T-cell (primary cell): ENCODE measurements at places on chromosomes 1 and 21. TPM values are rescaled to one million over a fixed set of nuclear protein-coding genes. Genes with fewer than 3 reads are reported as not detected.

The CSF3R gene
- 0.25 TPM for total RNA-seq

The BMP8B gene
- total RNA-seq = 0.33 TPM

The FCRL5 gene
- 0.76 TPM for total RNA-seq

The CHRM3 gene
- total RNA-seq = 0.23 TPM

The OR2M3 gene
- not detected for total RNA-seq

The PIGV gene
- 10.3 TPM for total RNA-seq

The SGIP1 gene
- not detected for total RNA-seq

The CBS gene
- 3.8 TPM for total RNA-seq

The S100A8 gene
- 3.8 TPM for total RNA-seq

GRCh38 chr21:32626621-32627196 is 14.5 kb upstream of the CFAP298 start:
- DNase-seq = no peak
- H3K4me3 ChIP-seq = no peak overlapping the region
- peaks cover under 1% of the 10 kb centered on the region for H3K27me3 ChIP-seq
- peaks cover 12% of the 10 kb centered on the region for H3K36me3 ChIP-seq

DNA sequence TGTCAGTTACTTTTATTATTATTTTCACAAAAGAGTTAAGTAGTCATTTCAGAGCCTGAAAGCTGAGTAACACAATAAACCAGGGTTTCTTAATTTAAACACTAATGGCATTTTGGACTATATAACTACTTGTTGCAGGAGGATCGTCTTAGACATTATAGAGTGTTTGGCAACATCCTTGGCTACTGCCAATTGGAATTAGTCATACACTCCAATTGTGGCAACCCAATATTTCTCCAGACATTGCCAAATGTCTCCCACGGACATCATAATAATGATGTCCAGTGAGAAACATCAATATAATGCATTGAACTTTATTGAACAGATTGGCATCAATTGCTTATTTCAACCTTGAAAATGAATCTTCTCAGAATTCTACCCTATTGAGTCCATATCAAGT is 441.9 kb upstream of the ADGRL4 start:
- H3K27ac ChIP-seq = no peak overlapping the region
- H3K36me3 ChIP-seq = no peaks in the 10 kb centered on the region
- H3K4me3 ChIP-seq = no peak overlapping the region
- DNase-seq = no peak
- no peaks in the 10 kb centered on the region for H3K27me3 ChIP-seq

- H3K4me1 ChIP-seq = peaks cover 10% of the 10 kb centered on the region
- H3K36me3 ChIP-seq = peaks cover 50% of the 10 kb centered on the region
- DNase-seq = no peak
- H3K4me3 ChIP-seq = no peak overlapping the region
These were observed 13.7 kb downstream of the PTPN22 start for GRCh38 chr1:113857776-113858175.

- H3K36me3 ChIP-seq = no peaks in the 10 kb centered on the region
- H3K27me3 ChIP-seq = no peaks in the 10 kb centered on the region
- H3K4me1 ChIP-seq = peaks cover 66% of the 10 kb centered on the region
- H3K4me3 ChIP-seq = peak overlapping the region; percentile 53
- no peak for DNase-seq
These were observed 4.2 kb downstream of the CD48 start for GRCh38 chr1:160707236-160708064.

GRCh38 chr1:201881617-201882016 is 7.1 kb upstream of the SHISA4 start:
- no peaks in the 10 kb centered on the region for H3K27me3 ChIP-seq
- H3K4me1 ChIP-seq = no peaks in the 10 kb centered on the region
- H3K4me3 ChIP-seq = no peak overlapping the region
- H3K36me3 ChIP-seq = no peaks in the 10 kb centered on the region
- no peak overlapping the region for H3K27ac ChIP-seq

DNA sequence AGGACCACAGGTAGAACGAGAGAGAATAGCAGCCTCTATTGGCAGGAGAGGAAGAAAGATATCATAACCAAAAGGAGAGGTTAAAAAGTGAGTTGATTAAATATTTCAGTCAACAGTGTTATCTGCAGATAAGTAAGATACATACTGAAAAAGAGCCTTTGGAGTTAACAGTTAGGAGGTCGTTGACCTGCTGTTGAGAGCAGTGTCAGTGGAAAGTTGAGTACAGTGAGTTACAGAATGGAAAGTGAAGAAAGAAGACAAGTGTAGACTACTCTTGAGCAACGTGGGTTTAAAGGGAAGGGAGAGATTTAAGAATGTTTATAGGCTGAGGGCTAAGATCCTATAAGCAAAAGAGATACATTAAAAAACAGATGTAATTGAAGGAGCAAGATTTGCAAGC is 30.2 kb downstream of the GNAT2 start:
- no peaks in the 10 kb centered on the region for H3K36me3 ChIP-seq
- DNase-seq = no peak
- no peak overlapping the region for H3K27ac ChIP-seq
- no peaks in the 10 kb centered on the region for H3K27me3 ChIP-seq

DNA sequence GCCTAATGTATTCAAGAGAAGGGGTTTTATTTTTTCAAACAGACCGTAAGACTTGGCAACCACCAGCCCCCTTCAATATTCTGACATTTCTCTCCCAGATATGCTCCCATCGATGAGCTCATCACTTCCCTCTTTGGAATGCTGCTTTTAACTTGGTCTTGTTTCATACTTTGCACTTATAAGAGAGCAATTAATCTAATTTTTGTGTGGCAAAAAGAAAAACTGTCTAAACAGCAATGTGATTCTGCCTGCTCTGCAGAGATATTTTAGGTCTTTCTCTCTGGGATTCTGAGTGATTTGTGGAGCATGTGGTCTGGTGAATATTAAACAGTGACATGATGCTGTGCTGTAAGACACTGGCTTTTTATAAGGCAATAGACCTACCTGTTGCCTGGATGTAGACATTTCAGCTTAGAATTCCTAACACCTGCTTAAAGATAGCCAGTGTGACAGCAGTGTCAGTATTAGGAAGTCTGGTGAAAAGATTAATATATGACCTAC is 284.8 kb downstream of the BACH1 start:
- no peak for DNase-seq
- no peak overlapping the region for H3K27ac ChIP-seq
- no peaks in the 10 kb centered on the region for H3K36me3 ChIP-seq
- no peak overlapping the region for H3K4me3 ChIP-seq
- no peaks in the 10 kb centered on the region for H3K4me1 ChIP-seq

- peak overlapping the region; percentile 66 for H3K27ac ChIP-seq
- H3K36me3 ChIP-seq = no peaks in the 10 kb centered on the region
- H3K27me3 ChIP-seq = no peaks in the 10 kb centered on the region
- H3K4me1 ChIP-seq = peaks cover 33% of the 10 kb centered on the region
- peak; percentile 35 for DNase-seq
- peak overlapping the region; percentile 92 for H3K4me3 ChIP-seq
These were observed 1.1 kb downstream of the AGTRAP start for GRCh38 chr1:11736746-11737639.

- no peak overlapping the region for H3K27ac ChIP-seq
- no peaks in the 10 kb centered on the region for H3K27me3 ChIP-seq
- H3K36me3 ChIP-seq = no peaks in the 10 kb centered on the region
- H3K4me3 ChIP-seq = no peak overlapping the region
- no peak for DNase-seq
These were observed 22.9 kb downstream of the SYT11 start for GRCh38 chr1:155882235-155882634.

DNA sequence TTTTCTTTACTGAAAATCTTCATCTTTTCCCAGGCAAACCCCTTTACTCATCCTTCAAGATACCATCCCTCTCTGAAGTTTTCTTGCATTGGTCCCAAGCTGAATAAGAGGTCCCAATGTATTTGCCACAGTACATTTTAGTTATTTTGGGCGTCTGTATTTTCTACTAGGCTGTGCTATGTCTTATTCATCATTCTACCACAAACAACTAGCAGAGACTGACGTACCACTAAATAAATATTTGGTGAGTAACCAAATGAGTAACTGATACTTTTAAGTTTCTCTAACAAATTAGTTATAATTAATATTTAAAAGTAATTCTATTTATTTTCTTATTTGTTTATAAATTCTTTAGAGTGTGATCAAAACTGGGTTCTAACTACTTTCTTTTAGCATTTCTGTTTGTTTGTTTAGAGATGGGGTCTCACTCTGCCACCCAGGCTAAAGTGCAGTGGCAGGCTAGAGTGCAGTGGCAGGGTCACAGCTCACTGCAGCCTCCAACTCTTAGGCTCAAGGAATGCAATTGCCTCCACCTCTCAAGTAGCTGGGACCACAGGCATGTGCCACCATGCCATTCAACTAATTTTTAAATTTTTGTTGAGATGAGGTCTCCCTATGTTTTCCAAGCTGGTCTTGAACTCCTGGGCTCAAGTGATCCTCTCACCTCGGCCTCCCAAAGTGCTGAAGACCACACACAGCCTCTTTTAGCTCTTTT is 33.1 kb downstream of the NDC1 start:
- H3K36me3 ChIP-seq = peaks cover 3% of the 10 kb centered on the region
- DNase-seq = no peak
- no peak overlapping the region for H3K27ac ChIP-seq
- no peaks in the 10 kb centered on the region for H3K27me3 ChIP-seq

DNA sequence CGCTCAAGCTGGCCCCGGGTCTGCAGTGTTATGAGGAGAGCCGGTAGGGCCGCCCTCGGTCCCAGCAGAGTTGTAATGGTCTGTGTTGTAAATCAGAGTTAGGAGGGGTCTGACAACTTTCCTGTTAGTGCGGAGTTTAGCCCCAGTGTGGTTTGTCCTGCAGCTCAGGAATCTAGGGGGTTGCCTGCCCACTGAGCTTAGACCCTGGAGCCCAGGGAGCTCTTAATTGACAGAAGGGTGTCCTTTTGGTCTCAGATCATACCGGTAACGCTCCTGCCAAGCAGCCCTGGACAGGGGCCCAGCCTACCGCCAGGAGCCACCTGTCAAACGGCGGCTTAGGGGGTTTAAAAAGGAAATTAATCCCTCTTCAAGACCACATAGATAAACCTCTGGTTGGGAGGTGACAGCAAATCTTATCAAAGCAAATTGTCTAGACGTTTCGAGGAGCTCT is 164.4 kb downstream of the DYRK1A start:
- peaks cover 37% of the 10 kb centered on the region for H3K27me3 ChIP-seq
- no peak overlapping the region for H3K4me3 ChIP-seq
- no peaks in the 10 kb centered on the region for H3K36me3 ChIP-seq
- no peaks in the 10 kb centered on the region for H3K4me1 ChIP-seq

DNA sequence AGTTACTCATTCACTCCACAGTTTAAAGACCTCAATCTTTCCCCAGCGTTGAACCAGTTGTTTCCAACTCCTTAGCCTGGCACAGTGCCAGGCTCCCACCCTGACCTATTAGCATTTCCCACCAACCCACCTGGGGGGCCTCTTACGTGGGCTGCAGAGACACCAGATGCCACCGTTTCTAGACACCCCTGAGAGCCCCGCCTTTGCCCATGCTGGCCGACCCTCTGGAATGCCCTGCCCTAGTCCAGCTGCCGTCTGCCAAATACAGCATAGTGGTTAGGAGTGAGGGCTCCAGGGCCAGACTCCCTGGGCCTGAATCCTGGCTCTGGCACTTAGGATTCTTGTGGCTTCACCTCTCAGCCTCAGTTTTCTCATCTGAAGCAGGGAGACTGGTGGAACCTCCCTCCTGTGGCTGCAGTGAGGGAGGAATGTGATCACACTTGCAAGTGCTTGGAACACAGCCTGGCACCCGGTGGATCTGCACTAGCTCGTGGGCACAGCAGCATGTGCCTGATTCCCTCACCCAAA is 65.2 kb downstream of the TMCO4 start:
- no peaks in the 10 kb centered on the region for H3K27me3 ChIP-seq
- H3K27ac ChIP-seq = no peak overlapping the region
- no peak for DNase-seq
- H3K36me3 ChIP-seq = no peaks in the 10 kb centered on the region

GRCh38 chr1:111927652-111928051 is 61.8 kb downstream of the KCND3 start:
- H3K27me3 ChIP-seq = peaks cover 21% of the 10 kb centered on the region
- H3K27ac ChIP-seq = no peak overlapping the region
- H3K4me1 ChIP-seq = no peaks in the 10 kb centered on the region
- H3K4me3 ChIP-seq = no peak overlapping the region

GRCh38 chr1:232620356-232620969 is 9.5 kb downstream of the SIPA1L2 start:
- no peaks in the 10 kb centered on the region for H3K4me1 ChIP-seq
- no peak overlapping the region for H3K4me3 ChIP-seq
- no peak overlapping the region for H3K27ac ChIP-seq

- no peak overlapping the region for H3K27ac ChIP-seq
- no peaks in the 10 kb centered on the region for H3K4me1 ChIP-seq
- no peak for DNase-seq
- H3K4me3 ChIP-seq = no peak overlapping the region
These were observed 54.7 kb downstream of the LBR start for GRCh38 chr1:225373155-225373554.
